Activated CD8-positive, alpha-beta memory T cell treated with anti-CD3 and anti-CD28 coated beads for 1 hour (primary cell): ENCODE measurements at places on chromosomes 3 and 15.

- no peak for DNase-seq
These were observed 59.9 kb downstream of the SLC6A11 start for GRCh38 chr3:10875914-10876313.

DNA sequence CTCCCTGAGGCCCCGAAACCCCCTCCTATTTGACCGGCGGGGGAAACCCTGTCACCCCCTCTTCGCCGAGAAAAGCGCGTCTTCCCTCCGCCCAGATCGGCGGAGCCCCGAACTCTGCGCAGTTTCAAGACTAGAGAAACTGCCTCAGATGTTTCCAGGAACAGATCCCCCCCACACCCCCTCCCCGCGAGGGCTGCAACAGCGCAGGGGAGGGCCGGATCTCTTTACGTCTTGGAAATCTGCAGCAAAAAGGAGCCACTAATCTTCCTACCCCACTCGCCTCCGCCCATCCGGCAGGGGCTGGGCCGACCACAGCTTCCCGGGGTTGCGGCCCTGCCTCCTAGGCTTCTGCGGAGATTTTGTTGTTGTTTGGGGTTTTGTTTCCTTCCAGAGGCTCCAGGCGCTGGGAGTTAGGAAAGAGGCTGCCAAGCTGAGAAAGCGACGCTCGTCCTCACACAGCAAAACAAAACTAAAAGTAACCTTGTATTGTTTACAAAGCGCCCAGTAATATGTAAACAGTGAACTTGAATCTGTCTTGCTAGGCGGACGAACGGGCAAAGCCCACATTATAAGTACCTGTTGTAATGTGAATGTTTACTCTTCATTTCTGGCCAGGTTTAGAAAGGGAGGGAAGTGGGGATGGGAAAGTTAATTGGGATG, 2.2 kb downstream of the FOXB1 start:
- peak; percentile 22 for DNase-seq

DNA sequence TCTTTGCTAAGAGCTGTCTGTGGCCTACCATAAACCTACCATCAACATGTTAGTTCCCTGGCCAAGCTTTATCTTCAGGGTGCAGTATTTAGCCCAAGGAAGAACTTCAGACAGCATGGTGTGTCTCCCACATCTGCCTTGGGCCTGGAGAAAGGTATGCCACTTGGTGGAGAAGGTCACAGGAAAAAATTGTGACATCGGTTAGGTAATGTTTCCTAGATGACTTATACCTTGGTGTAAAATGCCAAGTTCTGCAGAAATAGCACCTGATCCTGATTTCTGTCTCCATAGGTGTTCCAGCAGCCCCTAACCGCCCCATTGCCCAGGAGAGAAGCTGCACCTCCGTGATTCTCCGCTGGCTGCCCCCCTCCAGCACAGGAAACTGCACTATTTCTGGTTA, 33.0 kb upstream of the UMPS start:
- DNase-seq, result no peak

- DNase-seq, result no peak
These were observed 259.2 kb upstream of the SLITRK3 start for GRCh38 chr3:165455360-165455759.

- no peak for DNase-seq
These were observed at the start of gene ONECUT1 for GRCh38 chr15:52790169-52790708. Gene ONECUT1 (minus strand): TSS chr15:52790336. CDS start chr15:52789884, 452 bp downstream.

DNA sequence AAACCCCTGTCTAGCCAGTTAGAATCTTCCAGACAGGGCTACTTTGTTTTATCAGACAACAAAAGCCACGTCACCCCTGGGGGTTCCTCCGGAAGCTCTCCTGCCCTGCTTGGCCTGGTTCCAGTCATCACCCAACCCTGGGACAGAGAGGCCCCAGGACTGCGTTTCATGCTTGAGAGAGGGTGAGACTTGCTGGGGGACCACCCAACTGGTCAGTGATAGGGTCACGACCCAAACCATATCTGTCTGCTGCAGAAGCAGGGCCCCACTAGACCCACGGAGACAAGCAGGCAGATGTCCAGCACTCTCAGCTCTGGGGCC, 1.2 kb downstream of the NT5DC2 start:
- no peak for DNase-seq

DNA sequence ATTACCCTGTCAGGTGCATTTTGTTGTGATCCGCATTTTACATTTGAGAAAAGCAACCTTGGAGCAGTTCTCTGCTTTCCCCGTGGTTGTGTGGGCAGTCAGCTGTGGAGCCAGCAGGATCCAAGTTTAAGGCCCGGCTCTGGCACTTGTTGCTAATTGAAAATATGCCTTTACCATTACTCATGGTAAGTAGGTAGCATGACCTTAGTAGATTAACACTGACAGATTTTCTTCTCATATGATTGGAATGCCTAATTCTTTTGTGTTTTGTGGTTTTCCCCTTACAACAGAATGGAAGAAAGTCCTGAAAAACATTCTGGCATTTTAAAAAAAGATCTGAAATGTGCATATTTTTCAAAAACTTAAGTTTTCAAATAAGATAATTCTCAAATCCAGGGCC, 246.5 kb upstream of the LRRN1 start:
- DNase-seq, result no peak

GRCh38 chr3:14783480-14784086, 35.2 kb upstream of the FGD5 start:
- DNase-seq, result no peak
